ENCODE measurements at places on chromosomes 12 and 14. TPM values are rescaled to one million over a fixed set of nuclear protein-coding genes. Genes with fewer than 3 reads are reported as not detected.

- ATAC-seq = peak; percentile 29
These were observed 230.1 kb downstream of the FOXN3 start for GRCh38 chr14:89186856-89187376.

DNA sequence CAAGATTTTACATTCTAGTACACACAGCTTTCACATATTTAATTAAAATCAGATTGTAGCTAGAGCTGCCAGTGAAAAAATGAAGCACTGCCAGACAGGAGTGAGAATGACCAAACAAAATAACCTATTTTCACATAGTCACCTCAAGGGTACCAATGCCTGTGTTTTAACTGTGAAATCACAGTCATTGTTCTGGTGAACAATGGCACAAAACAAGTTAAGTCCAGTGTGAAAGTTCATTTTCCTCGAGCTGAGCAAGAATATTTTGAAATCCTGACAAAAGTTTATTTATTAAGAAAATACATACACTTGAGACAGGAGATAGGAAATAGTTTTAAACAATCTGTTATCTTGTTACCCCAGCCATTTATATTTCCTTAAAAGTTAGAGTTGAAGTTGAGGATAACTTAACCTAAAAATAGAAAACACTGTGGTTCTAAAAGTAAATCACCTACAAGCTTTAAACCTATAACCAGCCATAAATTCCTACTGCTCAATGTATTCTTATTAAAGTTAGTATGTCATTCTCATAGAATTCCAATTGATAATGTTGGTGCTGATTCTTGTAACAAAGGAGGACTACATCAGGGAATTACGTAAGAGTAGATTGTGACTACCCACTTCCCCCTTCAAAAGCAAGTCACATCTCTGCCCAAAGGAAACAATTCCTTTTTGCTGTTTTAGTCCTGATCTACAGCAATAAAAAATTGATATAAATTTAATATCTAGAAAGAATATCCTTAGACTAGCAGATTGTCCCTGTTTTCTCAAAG is 15.9 kb downstream of the DENND5B start:
- ATAC-seq = no peak

- no peak for ATAC-seq
These were observed 19.8 kb downstream of the VASH1 start for GRCh38 chr14:76780875-76781647.

FGF23 gene
- not detected for total RNA-seq

GRCh38 chr14:33755358-33755757 is 195.5 kb downstream of the EGLN3 start:
- no peak for ATAC-seq

GRCh38 chr14:61281186-61281947 is at the start of gene TMEM30B:
Gene TMEM30B (minus strand): TSS chr14:61281338. CDS start chr14:61281147, 191 bp downstream.
- ATAC-seq = peak; percentile 2

DNA sequence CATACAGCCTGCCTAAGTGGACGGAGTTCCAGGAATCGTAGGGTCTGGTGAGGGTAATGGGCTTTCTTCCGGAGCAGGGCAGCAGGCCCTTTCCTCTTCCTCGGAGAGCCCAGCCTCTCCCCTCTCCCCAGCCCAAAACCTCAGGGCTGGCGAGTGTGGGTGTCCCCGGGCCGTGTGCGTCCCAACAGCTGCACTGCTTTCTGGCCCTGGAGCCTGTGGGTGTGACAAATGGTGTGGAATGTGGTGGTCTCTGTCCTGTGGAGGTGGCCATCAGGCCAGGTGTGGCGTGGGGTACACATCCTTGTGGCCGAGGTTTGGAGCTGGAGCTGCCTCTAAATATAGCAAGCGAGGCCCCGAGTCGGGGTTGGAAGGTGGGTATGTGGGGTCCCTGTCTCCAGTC is 8.5 kb downstream of the ORAI1 start:
- no peak for ATAC-seq

REP15 gene
- 0.40 TPM for total RNA-seq

- ATAC-seq = no peak
These were observed 18.7 kb downstream of the SSTR1 start for GRCh38 chr14:38226366-38226765.

DNA sequence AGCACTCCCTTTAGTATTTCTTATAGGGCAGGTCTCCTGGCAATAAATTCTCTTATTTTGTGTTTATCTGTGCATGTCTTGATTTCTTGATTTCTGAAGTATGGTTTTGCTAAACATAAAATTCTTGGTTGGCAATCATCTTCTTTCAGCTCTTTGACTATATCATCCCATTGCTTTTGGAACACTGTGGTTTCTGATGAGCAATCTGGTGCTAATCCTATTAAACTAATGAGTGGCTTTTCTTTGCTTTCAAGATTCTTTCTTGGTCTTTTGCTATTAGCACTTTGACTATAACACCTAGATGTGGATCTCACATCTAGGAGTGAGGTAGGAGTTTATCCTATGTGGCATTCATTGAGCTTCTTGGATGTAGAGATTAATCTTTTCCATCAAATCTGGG is 120.7 kb upstream of the MED13L start:
- ATAC-seq = no peak

PPFIA2 gene
- total RNA-seq = 1.4 TPM

DNA sequence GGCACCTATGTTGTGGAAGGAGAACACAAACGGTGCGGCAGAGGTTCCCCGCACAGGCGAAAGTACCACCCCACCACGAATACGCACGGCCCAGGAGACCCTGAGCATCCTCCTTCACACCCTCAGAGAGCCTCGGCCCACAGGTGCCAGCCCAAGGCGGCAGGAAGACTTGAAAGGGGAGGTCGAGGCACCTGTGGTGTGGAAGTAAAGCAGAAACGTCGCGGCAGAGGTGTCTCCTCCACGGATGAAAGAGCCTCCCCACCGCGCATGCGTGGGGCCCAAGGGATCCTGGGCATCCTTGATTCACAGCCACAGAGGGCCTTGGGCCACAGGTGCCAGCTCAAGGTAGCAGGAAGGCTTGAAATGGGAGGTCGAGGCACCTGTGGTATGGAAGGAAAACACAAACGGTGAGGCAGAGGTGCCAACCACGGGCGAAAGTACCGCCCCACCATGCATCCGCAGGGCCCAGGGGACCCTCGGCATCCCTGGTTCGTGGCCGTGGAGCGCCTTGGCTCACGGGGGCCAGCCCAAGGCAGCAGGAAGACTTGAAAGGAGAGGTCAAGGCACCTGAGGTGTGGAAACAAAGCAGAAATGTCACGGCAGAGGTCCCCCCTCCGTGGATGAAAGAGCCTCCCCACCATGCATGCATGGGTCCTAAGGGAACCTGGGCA is 380.1 kb downstream of the ALG10 start:
- no peak for ATAC-seq

GRCh38 chr12:122194804-122195203 is 8.7 kb upstream of the B3GNT4 start:
- ATAC-seq = no peak
